ENCODE measurements at places on chromosomes 13 and 19.

DNA sequence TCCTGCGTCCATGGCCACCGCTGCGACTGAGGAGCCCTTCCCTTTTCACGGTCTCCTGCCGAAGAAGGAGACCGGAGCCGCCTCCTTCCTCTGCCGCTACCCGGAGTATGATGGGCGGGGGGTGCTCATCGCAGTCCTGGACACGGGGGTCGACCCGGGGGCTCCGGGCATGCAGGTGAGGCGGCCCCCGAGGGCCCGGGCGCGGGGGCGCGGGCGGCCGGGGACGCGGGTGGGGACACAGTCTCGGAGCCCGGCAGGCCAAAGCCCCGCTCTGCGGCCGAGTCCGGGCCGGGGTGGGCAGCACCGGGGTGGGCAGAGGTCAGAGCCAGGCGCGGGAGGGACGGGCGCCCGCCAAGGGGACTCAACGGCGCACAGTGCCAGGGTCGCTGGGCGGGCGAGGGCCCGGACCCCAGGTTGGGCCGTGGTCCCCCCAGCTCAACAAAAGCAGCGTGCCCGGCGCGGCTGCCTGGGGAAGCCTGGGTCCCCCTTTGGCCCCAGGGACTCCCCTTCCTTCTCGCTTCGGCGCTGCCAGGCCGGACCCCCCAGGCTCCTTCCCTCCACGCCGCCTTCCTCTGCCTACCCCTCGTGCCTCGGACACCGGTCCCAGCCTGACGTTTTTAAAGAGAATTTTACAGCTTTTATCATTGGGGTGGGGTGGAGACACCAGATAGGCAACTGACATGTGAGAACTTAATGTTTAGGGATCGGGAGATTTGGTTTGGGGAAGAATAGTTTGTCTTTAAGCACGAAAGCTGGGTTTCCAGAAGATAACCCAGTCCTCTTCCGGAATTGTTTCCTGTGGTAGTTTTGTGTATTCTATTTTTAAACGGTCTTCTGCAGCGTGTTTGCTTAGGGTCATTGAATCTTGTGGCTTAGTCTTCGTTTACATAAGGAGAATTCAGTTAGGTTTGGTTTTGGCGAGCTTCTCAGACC, 509 bp downstream of the TPP2 start:
- peak; percentile 6 for DNase-seq

DNA sequence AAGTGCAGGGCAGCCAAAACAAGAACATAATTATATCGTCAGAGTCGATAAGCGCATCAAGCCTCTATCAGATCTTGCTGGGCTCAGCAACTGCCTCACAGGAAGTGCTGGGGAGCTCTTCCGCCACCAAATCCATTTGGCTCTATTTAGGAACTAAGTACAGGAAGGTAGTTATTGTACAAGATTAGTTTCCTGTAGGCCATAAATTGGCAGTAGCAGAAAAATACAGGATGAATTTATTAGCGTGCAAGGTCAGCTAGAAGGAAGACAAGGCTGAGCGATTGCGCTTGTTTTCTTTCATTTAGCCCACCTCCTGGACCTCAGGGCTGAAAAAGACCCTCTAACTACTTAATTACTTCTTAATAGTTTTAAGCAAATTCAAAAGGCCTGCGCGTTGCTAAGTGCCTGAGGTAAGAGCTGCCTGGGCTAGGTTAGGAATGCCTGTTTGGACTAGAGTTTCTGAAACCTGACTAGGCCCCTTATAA, 118.5 kb downstream of the IRS2 start:
- no peak for DNase-seq

DNA sequence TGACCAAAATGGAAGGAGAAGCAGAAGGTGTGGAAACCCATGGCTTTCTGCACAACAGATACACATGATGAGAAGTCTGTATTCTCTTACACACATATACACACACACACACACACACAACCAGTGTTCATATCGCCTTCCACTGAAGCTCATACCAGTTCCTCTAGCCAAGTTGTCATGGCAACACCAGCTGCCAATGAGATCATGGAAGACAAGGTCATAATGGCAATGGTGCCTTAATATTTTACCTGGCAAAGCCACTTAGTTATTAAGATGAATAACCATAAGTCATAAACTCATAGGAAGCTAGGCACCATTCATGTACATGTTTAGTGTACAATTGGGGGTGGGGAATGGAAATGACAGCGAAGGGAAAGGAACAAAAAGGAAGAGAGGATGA, 2.6 kb upstream of the DHRS12 start:
- DNase-seq = no peak

GRCh38 chr13:75469047-75469446, 12.9 kb downstream of the TBC1D4 start:
- DNase-seq = peak; percentile 86

DNA sequence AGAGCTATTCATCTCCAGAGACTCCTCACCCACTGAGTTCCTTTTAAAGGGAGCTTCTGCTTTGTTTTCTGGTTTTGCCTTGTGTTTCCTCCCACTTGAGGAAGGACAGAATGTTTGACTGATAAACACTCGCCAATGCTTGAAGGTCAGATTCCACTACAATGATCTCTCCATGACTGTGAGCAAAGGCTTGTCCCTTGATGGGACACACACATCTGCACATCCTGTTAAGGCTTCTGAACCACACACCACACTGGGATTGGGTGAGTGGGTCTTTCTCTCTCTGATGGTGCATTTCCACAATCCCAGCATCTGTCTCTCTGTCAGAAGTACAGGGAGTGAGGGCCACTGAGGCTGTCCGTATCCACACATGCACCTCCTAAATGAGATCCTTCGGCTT, 245.3 kb downstream of the IRS2 start:
- no peak for DNase-seq

DNA sequence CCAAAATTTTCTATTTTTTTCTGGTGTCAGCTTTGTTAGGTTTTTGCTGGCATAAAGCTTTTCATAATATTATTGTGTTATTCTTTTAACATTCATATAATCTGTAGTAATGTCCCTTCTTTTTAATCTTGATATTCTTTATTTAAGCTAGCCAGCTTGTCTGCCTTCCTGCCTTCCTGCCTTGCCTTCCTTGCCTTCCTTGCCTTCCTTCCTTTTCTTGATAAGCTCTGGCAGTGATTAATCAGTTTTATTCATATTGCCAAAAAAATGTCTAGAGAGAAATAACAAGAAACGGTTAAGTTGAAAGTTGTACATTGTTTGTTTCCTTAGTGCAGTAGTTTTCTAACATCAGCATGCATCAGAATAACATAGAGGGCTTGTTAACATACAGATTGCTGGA, 257.5 kb downstream of the MAB21L1 start:
- no peak for DNase-seq

DNA sequence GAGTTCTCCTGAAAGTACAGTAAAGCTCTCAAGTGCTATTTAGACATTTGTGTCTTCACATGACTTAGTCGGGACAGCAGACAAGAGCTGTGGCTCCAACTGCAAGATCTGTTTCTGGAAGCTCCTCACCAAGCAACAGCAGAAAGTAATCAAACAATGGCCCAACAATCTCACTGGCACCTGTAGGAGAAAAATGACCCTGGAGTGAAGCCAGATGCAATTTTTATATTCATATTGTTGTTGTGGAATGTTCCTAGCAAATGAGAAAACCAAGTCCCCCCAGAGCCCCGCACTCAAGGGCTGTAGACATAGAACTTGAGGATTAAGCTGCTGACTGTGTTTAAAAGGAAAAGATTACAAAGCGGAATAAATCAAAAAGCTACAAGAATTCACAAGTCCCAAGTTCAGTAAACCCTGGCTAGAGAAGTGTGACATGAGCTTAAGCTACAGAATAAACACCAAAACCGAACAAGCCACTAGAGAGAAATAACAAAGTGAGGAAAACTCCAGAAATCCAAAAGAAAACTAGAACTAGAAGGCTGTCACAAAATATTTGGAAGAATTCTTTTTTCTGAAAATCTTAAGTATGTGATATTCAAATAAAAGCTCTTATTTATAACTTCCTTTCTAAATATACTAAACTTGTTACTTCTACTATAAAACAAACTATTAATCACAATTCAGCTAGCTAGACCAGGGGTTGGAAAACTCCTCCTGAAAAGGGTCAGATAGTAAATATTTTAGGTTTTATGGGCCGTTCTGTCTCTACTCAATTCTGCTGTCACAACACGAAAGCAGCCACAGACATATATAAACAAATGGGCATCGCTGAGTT, 454.5 kb downstream of the SUCLA2 start:
- no peak for DNase-seq

DNA sequence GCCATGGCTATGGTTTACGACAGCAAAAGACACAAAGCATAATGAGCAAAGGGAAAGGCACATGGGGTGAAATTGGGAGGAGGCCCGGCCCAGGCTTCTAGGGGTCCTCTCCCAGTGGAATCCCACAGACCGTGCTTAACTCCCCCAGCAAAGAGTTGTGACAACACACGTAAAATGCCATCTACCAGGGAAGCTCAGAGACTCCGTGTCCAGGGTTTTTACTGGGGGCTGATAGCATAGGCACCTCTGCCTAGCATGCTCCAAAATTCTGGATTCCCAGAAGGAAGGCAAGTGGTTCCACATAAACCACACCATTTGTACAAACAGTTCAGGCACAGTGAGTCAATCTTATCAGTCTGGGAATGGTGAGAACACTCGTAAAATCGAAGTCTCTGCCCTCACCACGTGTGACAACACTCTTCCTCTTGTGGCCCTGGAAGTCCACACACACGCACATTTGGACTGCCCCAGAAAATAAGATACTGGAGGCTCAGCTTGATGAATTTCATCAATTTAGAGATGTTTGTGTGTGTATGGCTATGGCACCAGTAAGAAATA, 34.9 kb downstream of the RHPN2 start:
- no peak for DNase-seq

DNA sequence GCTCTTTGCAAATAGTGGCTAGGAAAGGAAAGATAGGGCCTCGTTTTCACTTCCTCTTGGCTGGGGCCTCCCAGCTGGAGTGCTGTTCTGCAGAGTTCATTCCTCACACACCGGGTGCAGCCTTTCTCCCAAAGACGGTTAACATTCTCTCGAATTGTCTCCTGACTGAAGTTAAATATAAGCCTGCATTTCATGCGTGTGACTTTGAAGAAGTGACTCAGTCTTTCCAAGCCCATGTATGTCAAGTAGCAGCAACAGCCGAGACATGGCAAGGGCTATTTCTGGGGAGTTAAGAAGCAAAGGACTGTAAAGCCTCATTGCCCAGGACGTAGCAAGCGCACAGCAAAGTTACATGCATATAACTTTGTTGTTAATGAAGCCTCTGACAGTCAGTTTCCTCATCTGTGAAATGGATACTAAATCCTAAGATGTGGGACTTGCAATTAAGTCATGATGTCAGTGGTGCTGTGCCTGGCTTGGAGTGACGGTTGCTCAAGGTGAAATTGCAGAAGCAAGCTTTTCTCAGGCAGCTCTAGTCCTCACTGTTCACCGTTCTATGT, 502.4 kb downstream of the MYO16 start:
- no peak for DNase-seq

- DNase-seq = no peak
These were observed 1738.2 kb upstream of the MIR17HG start for GRCh38 chr13:89609318-89609717.

DNA sequence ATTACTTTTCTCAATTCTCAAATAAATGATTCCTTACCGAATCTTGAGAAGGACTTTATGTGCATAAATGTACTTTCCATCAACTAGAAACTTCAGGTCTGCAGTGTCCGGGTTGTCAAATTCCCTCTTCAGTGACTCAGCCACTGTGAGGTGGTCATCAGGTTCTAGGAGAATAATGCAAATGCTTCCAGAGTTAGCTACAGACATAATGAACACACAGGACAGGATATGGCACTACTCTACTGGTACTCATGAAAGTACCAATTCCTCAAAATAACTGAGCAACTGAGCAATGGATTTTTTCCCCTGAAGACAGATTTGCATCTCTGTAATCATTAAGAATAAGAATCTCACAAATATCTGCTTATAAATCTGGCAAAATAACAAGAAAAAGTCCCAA, 31.2 kb downstream of the RCBTB2 start:
- no peak for DNase-seq

DNA sequence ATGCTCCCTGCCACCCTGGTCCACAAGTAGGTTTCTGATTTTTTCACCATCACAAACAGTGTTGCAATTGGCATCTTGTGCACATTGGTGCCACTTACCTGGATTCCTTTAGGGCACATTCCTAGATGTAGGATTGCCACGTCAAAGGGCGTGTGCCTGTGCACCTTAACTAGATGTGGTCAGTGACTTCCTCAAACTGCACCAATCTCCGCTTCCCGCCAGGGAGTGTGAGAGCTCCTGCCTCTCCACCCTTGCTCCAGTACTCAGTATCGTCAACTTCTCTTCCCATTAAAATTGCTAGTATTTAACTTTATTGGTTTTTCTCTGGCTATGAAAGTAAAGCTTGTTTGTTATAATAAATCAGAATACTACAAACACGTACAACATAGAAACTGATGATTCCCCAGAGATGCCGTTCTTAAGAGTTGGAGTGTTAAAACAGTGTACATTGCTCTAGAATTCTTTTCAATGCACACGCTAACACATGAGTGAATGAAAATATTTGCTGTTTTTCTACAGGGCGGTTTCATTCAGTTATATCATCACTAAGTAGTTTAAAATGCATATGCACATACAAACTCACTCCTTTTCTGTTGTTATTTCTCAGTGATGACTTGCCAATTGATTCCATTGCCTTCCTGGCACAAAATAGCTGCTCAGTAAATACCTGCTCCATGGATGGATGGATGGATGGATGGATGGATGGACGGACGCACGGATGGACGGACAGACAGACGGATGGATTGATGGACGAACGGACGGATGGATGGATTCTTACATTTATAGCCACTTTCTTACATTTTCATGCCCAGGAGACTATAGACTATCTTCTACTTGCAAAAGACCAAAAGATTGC, 23.4 kb downstream of the CCNE1 start:
- no peak for DNase-seq

DNA sequence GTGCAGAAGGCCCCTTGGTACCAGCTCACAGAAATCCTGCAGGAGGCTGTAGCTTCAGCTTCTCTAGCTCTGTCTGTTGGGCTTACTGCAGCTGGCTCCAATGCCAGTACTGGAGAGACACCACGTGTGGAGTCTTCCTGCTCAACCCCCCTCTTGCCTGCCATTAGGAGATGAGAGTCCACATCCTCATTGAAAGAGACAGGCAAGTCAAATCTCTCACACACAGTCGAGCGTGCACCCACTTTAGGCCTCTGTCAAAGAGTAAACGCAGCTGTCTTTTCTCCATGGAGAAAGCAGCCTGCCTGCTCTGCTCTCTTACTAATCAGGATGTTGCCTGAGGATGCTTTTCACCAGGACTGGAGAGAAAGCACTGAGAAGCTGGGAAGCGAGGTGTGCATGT, 523.0 kb upstream of the NBEA start:
- no peak for DNase-seq

GRCh38 chr19:54606230-54606629, 12.8 kb downstream of the LILRA1 start:
- no peak for DNase-seq

GRCh38 chr19:58355908-58356765, 2.8 kb upstream of the A1BG start:
- no peak for DNase-seq

DNA sequence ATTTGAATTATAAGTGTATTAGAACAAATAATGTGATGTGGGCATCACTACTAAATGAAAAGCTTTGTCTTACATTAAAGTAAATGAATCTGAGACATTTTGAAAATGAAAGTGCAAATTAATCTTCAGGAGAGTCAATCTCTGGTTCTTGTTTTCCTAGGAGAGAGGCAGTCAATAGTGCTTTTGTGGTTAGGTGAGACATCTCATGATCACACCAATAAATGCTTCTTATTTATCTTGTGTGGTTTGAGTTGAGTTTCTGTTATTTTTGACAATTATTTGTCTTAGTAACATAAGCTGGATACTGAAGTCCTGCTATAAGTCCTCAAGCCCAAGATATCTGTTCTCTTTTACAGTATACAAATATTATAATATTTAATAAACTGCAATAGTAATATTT, 1378.0 kb upstream of the PCDH9 start:
- no peak for DNase-seq

GRCh38 chr19:28999724-29000433, 213.1 kb downstream of the UQCRFS1 start:
- no peak for DNase-seq
